ENCODE measurements at places on chromosomes 11 and 22.

DNA sequence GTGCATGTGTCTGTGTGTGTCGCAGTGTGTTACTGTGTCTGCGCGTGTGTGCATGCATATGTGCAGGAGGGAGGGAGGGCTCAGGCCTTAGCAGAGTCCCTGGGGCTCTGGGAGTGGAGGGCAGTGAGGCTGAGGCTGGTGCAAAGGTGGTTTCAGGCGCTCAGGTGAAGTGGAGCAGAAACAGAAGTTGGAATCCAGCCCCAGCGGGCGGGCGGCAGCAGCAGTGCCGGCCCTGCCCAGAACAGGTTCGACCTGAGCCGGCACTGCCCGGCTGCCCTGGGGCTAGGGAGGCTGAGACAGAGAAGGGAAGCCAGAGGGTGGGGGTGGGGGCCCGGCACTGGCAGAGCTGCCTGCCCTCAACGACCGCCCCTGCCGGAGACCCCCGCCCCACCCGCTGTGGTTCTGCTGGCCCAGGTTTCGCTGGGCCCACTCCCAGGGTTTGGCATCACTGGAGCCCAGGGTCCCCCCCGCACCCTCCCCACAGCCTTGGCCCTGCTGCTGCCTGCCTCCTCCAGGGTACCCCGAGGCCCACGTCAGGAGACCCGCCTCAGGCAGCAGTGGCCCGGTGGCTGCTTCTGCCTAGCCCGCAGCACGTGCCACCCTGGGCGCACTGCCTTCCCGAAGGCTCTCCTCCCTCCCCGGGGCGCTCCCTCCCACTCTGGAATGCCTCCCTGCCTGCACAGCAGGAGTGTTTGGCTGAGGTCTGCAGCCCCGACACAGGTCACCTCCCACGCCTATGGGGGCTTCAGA lies 13.3 kb downstream of the ASCL2 start:
- no peak for DNase-seq

DNA sequence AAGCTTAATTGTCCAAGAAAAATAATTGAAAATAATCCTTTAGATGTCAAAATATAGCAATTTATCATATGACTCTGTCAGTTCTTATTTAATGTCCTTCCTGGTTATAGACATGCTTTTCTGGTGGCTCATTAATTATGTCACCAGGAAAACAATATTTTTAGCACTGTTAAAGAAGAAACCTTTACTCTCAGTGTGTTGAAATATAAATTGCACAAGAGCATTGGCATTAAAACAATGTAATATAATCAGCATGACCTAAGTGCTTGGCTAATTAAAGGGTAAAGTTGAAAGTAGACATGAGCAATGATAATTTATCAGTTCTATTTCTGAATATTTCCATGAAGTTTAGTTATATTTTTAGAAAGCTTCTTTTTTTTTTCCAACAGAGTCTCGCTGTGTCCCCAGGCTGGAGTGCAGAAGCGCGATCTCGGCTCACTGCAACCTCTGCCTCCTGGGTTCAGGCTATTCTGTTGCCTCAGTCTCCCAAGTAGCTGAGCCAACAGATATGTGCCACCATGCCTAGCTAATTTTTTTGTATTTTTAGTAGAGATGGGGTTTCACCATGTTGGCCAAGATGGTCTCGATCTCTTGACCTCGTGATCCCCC lies 232.3 kb downstream of the JRKL start:
- DNase-seq: no peak

GRCh38 chr22:21030621-21031544 lies 1.5 kb downstream of the SLC7A4 start:
- no peak for DNase-seq

GRCh38 chr11:32050264-32050663 lies 40.6 kb upstream of the RCN1 start:
- DNase-seq: no peak

- no peak for DNase-seq
These were observed 5.3 kb upstream of the OR52M1 start for GRCh38 chr11:4539603-4540219.

DNA sequence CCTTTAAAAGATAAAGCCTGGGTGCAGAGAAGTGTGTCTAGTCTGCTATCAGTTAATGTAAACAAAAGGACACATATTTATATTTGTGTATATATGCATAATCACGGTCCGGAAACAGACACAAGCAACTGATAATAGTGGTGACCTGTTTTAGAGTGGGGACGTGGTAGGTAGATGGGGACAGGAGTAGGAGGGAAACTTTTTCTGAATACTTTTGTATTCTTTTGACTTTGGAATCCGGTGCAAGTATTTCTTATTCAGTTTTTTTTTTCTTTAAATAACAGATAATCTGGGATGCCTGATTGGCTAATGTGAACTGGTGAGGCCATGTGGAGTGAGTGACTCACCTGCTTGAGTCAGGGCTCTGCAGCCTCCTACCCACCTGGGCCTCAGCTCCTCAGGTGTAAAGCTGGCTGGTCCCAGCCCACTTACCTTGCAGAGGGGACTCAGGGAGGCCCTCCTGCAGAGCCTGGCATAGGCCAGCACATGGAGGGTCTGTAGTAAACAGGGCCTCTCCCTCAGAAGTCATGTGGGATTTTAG lies 15.3 kb downstream of the MICAL2 start:
- DNase-seq: no peak

DNA sequence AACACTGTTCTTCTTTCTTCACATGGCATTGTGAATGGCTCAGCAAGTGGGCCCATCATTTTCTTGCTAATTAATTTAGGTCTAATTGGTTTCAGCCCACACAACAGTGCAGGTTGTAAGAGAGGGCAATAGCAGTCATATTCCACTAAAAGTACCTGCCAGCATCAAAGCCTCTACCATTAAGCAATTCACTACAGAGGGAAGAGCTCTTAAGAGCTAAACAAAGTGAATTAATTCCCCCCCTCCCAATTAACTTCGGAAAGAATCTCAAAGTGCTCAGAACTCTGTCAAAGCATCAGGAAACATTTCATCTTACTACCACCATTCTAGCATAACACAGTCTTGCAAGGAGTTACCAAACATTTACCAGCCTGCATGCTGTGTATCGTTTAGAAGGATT lies 133.9 kb upstream of the UBASH3B start:
- DNase-seq: no peak

GRCh38 chr11:57771365-57771764 lies 9.8 kb downstream of the CTNND1 start:
- DNase-seq: no peak

GRCh38 chr11:80103142-80103859 lies 662.5 kb upstream of the TENM4 start:
- peak; percentile 21 for DNase-seq

GRCh38 chr11:125192183-125192582 lies 27.6 kb downstream of the PKNOX2 start:
- DNase-seq: no peak

- no peak for DNase-seq
These were observed 64.7 kb upstream of the TBCEL start for GRCh38 chr11:120959189-120959588.

Data from T1000 (cell line).